NCI-H1436 (cell line): ENCODE measurements at places on chromosomes 7 and 10.

GRCh38 chr10:16770670-16771069 lies 46.6 kb downstream of the RSU1 start:
- no peak for DNase-seq

GRCh38 chr10:110395350-110396283 lies 90.9 kb upstream of the SMNDC1 start:
- no peak for DNase-seq

GRCh38 chr7:84113906-84114850 lies 80.4 kb downstream of the SEMA3A start:
- no peak for DNase-seq

DNA sequence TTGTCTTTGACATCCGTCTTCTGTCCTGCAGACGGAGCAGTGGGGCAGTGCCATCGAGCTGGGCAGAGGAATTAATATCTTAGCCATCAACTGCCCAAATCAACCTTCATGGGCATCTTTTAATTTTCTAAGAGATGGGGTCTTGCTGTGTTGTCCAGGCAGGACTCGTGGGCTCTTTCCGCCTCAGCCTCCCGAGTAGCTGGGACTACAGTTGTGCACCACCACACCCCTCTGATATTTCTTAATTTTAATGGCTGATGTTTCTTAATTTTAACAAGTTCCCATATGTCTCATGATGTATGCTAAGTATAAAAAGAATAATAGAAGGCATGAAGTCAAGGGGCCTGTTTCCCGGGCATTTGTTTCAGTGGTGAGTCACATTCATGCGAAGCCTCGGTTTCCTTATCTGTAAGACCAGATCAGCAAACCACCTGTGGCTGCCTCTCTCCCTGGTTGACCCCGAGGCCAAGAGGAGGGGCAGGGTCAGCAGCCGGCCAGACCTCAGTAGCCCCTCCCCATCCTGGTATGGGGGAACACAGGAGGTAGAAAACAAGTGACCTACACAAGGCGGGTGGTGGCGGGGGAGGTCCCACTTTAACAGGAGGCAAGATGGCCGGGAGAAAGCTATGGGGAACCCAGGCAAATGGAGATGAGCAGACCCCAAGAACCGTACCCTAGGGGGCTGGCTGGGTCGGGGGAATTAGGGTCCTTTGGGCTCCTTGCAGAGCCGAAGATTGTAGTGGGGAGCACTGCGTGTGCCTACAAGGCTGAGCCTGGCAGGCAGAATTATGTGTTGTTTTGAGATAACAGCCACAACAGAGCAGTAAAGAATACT lies 85.5 kb downstream of the CUX1 start:
- no peak for DNase-seq

DNA sequence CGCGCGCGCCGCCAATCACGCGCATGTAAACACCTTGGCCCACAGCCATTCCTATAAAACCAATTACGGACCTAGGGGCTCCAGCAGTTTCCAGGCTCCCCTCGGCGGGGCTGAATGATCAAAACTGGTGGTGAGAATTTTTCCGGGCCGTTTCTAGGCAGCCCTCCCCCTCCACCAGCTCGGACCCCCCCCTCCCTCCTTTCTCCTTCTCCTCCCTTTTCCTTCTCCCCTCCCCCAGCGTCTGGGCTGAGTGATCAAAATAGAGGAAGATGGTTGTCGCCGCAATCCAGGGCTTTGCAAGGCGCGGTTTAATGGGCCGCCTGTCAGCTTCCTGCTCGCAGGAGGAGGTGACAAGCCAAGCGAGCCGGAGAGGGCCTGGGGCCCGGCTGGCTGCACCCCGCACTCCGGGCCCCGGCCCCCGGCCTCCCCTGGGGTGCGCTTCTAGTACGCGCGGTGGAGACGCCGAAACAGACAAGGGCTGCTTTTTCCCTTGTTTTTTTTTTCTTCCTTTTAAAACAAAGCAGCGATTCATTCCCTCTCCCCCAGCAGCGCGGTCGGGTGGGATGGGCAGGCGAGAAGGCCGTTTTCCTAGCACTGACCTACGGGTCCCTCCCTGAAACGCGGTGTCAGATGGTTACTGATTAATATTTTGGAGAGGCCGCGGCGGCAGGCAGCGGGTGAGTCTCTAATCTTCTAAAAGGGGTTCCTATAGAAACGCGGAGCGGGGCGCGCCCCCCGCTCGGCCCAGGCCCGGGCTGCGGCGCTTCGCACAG lies 528 bp upstream of the TNRC18 start:
- DNase-seq: peak; percentile 98

DNA sequence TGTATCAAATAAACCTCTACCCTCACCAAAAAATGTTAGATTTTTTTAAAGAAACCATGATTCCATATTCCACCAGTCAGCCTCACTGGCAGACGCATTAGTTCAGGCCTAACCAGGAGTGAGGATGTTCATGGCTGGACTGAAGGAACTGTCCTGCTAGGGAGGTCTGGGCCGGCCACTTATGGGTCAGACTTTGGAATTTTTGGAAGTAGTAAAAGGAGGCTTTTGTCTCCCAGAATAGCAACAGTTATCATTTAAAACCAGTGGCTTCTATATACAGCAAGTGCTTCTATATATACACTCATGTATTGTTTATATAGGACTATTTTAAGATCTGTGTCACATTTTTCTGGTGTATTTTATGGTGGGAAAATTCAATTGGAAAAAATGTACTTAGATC lies 120.5 kb downstream of the CNNM2 start:
- no peak for DNase-seq

GRCh38 chr7:1794888-1795542 lies 124.9 kb downstream of the ELFN1 start:
- no peak for DNase-seq

GRCh38 chr10:7853226-7853842 lies 35.0 kb downstream of the TAF3 start:
- no peak for DNase-seq

- no peak for DNase-seq
Observed at GRCh38 chr10:12921163-12921562, 80.3 kb downstream of the CCDC3 start.

DNA sequence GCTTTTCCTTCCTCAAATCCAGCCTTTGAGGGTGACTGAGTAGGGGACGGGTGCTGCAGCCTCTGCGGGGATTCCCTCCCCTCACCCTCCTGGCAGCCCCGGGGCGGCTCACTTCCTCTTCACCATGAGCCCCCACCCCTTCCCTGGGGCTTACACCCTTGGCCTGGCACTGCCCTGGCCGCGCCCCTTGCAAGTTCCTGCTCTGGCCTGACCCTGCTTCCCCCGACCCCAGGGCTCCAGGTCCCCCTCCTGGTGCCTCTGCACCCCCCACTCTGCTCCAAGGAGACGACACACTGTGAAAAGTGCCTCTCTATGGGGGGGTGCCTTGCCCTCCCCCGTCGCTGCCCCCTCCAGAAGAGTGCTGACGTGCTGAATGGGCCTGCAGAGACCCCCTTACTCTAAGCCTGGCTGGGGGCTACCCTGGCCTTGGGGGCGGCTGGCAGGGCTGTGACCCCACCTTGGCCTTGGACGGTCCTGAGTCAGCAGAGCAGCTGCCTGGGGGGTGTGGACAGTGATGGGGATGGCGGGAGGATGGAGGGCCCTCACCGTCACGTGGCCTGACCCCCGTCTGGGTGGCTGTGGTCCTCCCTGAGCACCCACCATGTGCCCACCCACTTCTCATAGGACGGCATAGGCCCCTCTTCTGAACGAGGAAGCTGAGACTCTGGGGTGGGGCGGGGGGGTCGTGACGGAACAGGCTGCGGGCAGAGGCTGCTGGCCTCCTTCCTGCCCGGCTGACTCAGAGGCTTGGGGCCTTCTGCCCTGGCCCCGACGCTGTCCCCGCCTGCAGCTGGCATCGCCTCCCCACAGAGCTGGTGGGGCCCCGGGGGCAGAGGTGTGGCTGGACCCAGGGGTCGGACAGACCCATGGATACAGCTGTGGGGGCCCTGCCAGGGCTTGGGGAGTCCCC lies 9.8 kb downstream of the LFNG start:
- no peak for DNase-seq

- DNase-seq: peak; percentile 40
Observed at GRCh38 chr7:20217193-20217948, at the start of gene MACC1. MACC1 (minus strand) TSS chr7:20217384; CDS start chr7:20161862, 55,522 bp downstream.

DNA sequence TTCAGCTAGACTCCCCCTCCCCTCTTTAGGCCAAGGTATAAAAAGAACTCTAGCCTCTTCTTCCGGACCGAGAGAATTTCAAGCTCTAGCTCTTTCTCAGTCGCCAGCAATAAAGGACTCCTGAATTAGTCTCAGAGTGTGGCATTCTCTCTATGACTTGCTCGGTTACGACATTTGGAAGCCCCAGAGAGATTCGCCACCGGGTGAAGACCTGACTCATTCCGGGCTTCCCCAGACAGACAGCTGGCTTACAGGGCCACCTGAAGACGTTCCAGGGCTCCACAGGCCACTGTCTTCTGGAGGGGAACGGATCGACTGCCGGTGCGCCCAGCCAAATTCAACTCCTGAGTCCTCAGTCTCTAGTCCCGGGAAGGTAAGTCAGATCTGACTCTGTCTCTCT lies at the start of gene AKR1B15:
TSS of gene AKR1B15 (plus strand) at position 234 of the 400 bp plus-strand sequence. CDS start 15,510 bp downstream, outside the sequence.
- DNase-seq: no peak

- DNase-seq: no peak
Observed at GRCh38 chr7:111865430-111865829, 303.1 kb upstream of the IMMP2L start.

DNA sequence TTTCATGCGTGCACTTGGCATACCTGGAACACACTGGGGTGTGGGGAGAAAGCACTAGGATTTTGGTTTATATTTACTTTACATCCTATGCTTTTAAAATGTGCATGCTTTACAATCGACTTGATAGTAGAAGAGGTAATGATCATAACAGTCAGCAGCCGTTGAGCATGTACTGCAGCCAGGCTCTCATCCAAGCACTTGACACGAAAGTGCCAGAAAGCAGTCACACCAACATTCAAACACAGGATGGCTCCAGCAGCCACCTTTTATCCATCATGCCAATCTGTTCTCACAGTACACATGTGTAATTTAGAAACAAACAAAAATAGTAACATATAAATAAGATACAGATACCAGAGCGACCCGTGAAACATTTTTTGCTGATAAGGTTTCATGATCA lies 1.2 kb upstream of the FAM241B start:
- no peak for DNase-seq

DNA sequence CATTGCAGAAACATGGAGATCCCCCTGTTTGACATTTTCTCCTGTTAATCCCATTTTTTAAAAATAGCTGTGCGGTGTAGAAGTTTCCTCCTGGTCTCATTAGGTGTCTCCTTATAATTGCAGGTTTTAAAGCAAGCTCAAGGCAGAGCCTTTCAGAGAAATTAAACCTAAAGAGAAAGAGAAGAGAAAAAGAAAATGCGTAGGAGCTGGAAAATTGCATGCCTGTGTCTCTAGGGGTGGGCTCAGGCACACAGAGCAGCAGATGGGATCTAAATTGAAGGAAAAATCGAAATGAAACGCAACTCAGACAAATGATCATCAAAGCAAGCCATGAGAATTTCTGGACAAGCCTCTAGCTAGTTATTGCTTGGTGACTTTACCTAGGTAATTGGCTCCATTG lies 40.1 kb downstream of the GPR26 start:
- DNase-seq: no peak

DNA sequence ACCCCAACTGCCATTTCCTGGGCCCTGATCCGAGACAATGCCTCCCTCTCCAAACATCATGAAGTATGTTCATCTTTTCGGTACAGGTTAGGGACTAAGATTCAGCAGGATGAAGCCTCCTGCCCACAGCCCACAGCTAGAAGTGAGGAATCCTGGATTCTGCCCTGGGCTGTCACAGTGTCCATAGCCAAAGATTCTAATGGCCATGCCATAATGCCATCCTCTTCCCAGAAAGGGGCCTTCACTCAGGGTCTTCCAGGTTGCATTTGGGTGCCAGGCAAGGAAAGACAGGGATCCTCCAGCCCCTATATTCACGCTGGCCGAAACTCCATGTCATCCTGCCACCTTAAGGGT lies 15.7 kb upstream of the ZMIZ1 start:
- no peak for DNase-seq

DNA sequence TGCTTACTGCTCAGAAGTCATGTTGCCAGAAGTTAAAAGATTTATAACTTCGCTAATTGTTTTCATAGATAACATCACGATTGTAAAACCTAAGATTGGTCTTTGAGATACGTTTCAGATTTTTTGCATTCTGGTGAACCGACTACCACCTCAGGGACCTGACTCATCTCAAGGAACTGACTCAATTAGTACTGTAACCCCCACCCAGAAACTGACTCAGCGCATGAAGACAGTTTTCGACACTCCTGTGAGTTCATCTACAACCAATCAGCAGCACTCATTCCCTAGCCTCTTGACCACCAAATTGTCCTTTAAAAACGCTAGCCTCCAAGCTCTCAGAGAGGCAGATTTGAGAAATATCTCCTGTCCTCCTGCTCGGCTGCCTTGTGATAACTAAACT lies 72.3 kb downstream of the ELMO1 start:
- no peak for DNase-seq

DNA sequence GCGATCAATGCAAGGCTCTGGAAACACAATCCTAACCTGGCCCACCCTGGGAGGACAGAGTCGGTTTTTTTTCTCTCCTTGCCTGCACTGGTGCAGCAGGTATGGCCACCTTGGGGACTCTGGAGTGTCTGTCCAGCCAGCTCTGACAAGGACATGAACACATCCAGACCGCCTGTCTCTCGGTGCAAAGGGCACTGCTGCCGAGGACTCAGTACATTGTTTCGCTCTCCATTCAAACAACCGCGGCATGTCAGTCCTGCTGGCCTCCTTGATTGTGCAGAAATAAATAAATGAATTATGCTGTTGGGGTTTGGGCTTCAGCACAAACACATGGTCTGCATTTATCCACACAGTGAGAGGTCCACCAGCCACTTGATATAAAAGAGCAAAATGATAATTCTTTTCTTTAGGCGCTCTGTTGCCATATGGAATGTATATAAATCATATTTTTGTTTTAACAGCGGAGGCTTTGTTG lies 565.2 kb downstream of the KCNMA1 start:
- no peak for DNase-seq

- DNase-seq: no peak
Observed at GRCh38 chr7:24108906-24109376, 175.0 kb upstream of the NPY start.

DNA sequence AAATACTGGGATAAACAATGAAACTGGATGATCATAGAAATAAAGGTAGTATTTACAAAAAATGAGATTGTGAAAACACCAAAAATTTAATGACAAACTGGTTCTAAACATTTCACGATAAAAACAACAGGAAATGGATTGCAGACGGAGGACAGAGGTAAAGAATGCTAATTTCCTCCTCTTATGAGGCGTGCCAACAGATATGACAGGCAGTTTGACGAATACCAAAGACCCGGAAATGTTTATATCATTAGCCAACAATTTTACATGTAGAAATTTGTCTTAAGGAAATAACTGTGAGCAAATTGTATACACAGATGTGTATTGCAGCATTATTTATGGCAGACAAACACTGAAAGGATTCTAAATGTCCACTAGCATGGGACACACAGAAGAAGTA lies 162.0 kb upstream of the MGMT start:
- no peak for DNase-seq

- DNase-seq: no peak
Observed at GRCh38 chr7:156680281-156680680, 39.7 kb downstream of the RNF32 start.

DNA sequence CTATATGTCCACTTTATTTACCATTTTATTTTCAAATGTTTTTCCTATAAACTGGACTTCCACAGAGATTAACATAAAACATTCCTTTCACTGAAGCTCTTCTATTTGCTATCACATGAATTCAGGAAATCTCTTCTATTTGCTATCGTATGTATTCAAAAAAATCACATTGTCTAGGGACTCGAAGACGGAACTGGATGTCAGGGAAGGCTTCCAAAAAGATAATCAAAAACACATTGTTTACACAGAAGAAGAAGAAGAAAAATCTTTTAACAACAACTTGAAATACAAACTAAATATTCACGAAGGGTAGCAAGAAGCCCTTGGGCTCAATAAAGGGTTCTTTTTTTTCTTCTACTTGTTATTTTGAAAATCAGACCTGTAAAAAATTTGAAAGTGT lies 426.1 kb upstream of the LRRN3 start:
- DNase-seq: no peak
